ENCODE measurements at places on chromosomes 5 and 9.

DNA sequence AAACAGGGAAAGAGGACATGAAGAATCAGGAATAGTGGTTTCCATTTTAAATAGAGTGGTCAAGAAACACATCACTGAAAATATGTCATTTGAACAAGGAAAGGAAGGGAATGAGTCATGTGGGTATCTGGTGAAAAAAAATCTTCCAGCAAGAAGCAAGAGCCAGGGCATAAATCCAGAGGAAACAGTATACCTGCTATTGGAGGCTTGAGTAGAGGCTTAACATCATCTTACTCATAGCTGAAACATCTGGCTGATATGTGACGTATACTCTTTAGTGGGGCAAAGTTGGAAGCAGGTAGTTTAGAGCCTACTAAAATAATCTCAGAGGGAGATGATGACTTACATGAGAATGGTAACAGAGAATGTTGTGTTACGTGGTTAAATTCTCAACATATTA, 517.2 kb downstream of the CAAP1 start:
- DNase-seq = no peak

- DNase-seq = peak; percentile 45
Observed at GRCh38 chr5:54902791-54903473, 82.5 kb downstream of the ESM1 start.

- no peak for DNase-seq
Observed at GRCh38 chr9:107648153-107648715, 158.7 kb upstream of the KLF4 start.

- DNase-seq = no peak
Observed at GRCh38 chr5:389197-389821, 53.7 kb upstream of the EXOC3 start.

DNA sequence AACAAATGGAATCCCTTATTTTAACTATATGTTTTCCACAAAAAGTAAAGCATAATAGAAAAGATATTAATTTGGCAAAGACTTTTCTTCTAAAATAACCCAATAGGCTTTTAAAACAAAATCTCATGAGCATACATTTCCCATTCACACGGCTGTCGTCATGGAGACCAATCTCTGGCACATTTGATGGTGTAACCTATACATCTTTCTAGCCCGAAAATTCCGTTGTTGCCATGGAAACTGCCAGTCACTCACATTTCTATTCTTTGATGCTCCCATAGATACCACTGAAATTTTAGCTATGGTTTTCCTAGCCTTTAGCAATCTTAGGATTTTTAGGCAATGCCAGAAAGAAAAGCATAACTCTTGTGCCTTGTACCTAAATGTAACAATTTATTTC, 262.9 kb upstream of the TRPM3 start:
- DNase-seq = no peak

GRCh38 chr9:101632611-101633010, 37.8 kb upstream of the PPP3R2 start:
- DNase-seq = no peak

- no peak for DNase-seq
Observed at GRCh38 chr5:6652025-6652424, 18.8 kb downstream of the SRD5A1 start.

DNA sequence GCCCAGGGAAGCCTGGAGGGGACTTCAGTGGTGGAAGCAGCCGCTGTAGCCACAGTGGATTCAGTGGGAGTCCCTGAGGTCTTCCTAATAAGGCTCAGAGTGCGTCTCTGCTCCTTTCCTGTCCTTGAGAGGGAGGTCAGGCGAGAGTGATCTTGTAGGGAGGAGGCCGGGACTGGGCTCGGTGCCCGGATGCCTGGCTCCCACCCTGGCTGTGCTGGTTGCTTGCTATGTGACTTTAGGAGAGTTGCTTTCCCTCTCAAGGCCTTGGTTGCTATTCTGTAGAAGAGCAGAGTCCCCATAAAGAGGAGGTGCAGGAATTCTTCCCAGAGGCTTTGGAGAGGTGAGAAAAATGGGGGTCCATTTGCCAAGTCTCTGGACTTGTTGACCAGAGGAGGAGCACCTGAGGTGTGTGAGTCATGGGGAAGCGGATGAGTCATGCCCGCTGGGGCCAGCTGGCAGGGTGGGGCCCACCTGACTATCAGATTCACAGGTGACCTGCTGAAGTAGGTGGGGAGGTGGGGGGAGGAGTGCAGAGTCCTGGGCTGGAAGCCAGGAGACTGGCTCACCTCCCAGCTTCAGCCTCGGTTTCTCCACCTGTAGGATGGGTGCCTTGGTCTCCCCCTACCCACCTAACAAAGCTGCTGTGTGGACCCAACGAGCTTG, 13.8 kb downstream of the GSN start:
- DNase-seq = no peak

DNA sequence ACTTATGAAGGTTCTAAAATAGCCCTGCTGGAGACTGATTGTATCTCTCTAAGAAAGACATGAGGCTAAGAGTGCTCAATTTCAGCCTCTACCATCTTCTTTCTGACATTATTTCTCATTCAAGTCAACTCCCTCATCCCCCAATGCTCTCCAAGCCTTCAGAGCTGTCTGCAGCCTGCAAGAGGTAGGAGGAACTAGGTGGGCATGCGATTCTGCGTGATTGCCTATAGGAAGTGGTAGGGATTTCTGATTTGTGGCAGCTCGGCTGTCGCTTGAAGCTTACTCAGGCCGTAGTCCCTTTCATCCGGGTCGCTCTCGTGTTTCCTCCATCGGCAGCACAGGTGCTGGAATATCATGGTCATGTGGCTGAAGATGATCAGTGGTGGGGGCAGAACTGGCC, 138.1 kb upstream of the KLF9 start:
- DNase-seq = no peak
